ENCODE measurements at places on chromosomes 2 and 18.

DNA sequence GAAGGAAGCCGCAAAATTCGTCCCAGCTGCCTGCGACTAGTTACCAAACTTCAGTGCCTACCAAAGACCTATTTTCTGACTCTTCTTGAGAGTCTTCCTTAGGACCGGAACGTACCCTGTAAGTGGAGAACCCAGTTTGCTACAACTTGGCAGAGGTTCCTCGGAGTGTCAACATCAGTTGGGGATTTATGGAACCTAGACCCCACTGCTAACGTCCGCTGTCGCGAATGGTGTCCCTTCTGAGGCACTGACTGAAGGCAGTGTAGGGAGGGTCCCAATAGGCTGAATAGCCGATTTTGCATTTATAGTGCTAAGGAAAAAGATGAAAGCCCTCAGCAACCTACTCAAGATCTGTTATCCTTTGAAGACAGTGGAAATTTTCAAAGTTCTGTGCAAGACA, 568 bp upstream of the STK17B start:
- DNase-seq: no peak

- DNase-seq: no peak
These were observed 32.2 kb upstream of the LPIN2 start for GRCh38 chr18:3044931-3045698.

DNA sequence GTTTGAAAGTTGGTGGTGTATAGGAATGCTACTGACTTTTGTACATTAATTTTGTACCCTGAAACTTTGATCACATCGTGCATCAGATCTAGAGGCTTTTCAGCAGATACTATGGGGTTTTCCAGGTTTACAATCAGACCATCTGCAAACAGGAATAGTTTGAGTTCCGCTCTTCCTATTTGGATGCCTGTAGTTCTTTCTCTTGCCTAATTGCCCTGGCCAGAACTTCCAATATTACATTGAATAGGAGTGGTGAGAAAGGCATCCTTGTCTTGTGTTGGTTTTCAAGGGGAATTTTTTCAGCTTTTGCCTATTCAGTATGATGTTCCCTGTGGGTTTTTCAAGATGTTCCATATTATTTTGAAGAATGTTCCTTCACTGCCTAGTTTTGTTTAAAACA, 633.5 kb downstream of the KCNJ3 start:
- DNase-seq: no peak

DNA sequence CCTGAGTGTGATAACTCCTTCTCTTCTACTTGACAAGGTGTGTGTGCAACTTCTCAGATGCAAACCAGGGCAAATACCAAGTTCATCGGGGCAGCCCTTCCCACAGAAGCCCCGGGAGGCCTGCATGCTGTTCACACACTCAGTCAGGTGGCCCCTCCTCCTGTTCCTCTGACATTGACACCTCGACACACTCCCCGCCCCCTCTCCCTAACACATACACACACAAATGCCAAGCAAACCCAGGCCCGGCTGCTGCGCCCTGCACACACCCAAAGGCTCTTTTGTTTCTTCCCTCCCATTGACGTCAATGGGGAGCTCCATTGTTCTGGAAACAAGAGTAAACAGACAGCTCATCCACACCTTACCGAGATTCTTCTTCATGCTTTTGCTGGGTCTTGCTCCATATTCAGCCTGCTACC, 1.7 kb upstream of the PER2 start:
- DNase-seq: no peak

GRCh38 chr2:197249381-197250083, 61.0 kb downstream of the ANKRD44 start:
- DNase-seq: no peak

GRCh38 chr2:169641464-169641863, 52.7 kb downstream of the CFAP210 start:
- DNase-seq: no peak

DNA sequence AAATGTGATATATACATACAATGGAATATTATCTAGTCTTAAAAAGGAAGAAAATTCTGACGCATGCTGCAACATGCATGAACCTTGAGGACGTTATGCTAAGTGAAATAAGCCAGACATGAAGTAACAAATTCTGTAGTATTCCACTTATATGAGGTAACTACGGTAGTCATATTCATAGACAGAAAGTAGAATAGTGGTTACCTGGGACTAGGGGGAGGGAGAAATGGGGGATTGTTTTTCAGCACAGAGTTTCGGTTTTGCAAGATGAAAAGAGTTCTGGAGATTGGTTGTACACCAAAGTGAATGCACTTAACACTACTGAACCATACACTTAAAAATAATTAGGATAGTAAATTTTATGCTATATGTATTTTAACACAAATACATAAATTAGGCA, 215.9 kb upstream of the FBXO11 start:
- DNase-seq: no peak

GRCh38 chr2:60548845-60549237, 4.6 kb downstream of the BCL11A start:
- no peak for DNase-seq

GRCh38 chr2:190722835-190723234, 74.0 kb downstream of the NAB1 start:
- no peak for DNase-seq

GRCh38 chr2:59233448-59233847, 992.3 kb upstream of the FANCL start:
- DNase-seq: no peak

- no peak for DNase-seq
These were observed 104.3 kb downstream of the NDUFA10 start for GRCh38 chr2:239920693-239921365.

GRCh38 chr18:784470-785172, 27.4 kb downstream of the YES1 start:
- DNase-seq: no peak

GRCh38 chr2:173171924-173172643, 96.4 kb downstream of the MAP3K20 start:
- DNase-seq: no peak

DNA sequence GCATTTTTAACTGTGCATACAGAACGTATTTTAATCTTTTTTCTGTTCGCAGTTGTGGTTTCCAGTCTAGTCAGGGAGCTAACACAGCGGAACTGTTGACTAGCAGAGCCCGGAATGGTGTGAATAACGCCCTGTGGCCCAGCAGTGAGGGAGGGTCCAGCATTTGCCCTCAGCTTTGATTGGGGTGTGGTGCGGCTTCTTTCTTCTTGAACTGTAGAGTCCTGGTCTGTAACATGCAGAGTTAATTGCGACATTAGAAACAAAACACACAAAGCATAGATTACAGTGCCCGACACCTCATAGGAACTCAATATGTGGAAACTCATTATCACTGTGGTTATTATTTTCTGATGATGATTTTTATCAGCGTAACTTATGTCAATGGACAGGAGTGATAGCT, 253.6 kb downstream of the SOX11 start:
- no peak for DNase-seq

DNA sequence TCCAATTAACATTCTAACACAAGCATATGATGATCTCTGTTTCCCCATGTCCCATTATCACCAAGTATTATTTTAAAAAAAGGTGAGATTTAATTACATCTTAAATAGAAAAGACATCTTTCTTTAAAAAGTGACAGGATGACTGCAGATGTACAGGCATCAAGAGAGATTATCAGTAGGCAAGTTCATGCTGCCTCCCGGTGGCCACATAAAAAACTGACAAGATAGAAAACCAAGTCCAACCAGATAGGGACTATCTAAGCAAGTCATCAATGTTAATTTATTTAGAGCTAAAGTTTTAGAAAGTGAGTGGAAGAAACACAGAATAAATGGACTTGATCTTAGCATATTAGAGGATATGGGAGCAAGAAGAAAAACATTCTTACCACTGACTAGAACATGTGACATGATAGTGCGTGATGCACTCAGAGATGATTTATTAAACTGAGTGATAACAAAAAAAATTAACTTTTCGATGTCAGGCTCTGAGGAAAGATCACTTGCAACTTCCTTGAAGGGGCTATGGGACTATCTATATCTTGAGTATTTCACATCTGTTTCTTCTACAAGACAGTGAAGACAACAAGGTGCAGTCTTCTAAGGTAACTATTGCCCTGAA, 5.4 kb upstream of the TDRD15 start:
- DNase-seq: no peak

- DNase-seq: no peak
These were observed 243.1 kb downstream of the AGPS start for GRCh38 chr2:177635696-177636095.

GRCh38 chr18:55097456-55098170, 138.4 kb upstream of the CCDC68 start:
- no peak for DNase-seq

GRCh38 chr2:39386064-39386463, 51.0 kb downstream of the MAP4K3 start:
- DNase-seq: no peak

DNA sequence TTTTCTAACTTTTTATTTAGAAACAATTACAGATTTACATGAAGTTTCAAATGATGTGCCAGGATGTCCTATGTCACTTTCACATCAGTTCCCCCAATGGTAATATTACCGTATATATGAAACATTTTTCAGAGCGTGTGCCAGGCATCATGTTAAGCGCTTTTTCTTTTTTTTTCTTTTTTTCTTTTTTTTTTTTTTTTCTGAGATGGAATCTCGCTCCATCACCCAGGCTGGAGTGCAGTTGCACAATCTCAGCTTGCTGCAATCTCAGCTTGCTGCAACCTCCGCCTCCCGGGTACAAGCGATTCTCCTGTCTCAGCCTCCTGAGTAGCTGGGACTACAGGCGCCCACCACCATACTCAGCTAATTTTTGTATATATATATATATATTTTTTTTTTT, 5.6 kb upstream of the PPP4R1 start:
- DNase-seq: no peak

DNA sequence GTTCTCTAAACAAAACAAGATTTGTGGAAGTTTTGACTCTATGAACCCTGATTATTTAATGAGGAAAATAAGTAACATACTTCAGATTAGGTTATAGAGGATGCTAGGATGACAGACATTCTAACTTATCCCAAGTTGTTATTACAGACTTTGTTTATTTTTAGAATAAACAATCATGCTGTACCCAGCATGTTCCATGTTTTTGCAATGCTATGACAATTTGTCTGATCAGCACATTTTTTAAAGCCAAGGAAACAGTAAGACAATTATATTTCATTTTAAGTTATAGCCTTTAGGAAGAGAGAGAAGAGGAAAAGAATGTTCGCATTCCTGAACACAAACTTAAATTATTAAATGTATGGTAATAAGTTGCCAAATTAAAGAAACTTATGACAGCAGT, 119.8 kb downstream of the KYNU start:
- no peak for DNase-seq

DNA sequence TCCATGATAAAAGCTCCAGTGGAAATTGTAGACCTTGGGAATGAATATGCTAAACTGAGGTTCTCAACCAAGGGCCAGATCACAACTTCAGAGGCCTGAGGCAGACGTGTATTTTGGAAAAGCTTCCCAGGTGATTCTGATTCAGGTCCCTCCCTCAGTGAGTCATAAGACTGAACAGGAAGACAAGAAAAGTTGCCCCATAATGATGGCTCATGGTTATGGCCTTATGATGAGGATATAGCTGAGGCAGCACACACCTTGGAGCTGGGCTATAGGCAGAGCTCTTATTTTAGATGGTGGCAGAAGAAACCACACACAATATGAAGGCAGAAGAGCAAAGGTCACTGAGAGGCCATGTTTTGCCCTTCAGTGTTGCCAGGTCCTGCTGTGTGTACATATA, 9.6 kb downstream of the ANTXR1 start:
- DNase-seq: no peak

GRCh38 chr18:50836521-50836957, 16.7 kb upstream of the MRO start:
- no peak for DNase-seq

- no peak for DNase-seq
These were observed 56.2 kb downstream of the EFR3B start for GRCh38 chr2:25098056-25098455.

- no peak for DNase-seq
These were observed 44.1 kb downstream of the TGFA start for GRCh38 chr2:70509565-70509964.

GRCh38 chr2:105789745-105790460, 45.2 kb downstream of the NCK2 start:
- peak; percentile 46 for DNase-seq

- no peak for DNase-seq
These were observed 26.7 kb upstream of the BIRC6 start for GRCh38 chr2:32330136-32330535.

DNA sequence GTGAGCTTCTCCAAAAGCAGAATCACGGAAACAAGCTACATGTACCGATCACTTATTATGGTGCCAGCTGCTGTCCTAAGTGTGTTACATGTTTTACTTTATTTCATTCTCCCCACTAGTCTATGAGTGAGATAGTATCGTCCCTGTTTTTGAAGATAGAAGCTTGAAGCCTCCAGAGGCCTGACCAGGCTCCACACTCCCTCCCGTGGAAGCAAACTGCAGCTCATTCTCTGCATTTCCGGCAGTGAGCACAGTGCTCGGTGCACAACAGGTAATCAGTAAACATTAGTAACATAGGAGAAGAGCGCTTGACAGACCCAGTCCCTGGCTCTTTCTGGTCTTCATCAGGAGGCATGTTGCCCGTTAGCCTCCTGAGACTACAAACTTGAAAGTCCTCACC, 72.9 kb downstream of the ZBTB7C start:
- no peak for DNase-seq

GRCh38 chr2:208320686-208321085, 54.6 kb downstream of the PIKFYVE start:
- DNase-seq: no peak

DNA sequence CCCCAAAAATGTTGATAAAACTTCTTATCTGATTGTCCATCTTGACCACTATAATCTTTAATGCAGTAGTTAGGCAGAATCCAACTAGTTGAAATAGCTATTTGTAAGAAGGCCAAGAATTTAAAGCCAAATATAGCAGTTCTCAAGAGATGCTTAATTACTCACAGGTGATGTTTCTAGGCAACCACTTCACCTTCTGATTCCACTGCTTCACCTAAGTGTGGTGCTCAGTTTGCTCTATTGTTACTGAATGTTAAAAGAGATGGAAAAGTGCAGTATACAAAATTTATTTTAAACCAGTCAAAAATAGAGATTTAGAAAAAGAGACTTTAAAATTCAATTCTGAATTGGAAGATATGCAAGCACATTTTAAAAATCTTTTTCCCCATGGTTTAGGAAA, 539.4 kb downstream of the ZNF804A start:
- no peak for DNase-seq

DNA sequence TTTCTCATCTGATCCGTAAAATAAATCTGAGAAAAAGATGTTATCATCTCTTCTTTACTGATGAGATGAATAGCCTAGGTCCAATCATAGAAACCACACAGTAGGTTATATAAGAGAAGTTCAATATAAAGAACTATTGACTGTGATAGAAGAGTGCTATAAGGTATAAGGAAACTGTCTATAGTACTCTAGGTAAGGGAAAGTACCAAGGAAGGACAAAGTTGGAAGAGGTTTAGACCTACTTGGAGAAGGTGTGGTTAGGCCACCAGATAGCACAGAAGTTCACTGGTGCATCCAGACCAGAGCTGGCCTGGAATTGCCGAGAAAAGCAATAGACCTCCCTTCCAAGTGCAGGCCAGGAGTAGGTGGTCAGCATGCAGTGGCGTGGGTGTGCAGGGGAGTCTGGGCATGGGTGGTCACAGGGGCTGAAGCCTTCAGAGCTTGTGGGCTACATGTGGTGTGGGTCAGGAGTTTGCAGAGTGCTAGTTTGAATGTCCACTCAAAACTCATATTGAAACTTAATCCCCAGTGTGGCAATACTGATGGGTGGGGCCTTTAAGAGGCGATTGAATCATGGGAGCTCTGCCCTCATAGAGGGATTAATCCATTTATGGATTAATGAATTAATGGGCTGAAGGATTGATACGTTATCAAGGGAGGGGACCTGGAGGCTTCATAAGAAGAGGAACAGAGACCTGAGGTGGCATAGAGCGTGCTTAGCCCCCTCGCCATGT, 86.3 kb downstream of the ALPK2 start:
- no peak for DNase-seq
